ENCODE measurements at places on chromosomes 1 and 21.
A peak's percentile ranks its signal among the peaks of the same experiment; 100 is the strongest.

GRCh38 chr1:93844262-93845045, 34.6 kb downstream of the DNTTIP2 start:
- peak; percentile 81 for DNase-seq

DNA sequence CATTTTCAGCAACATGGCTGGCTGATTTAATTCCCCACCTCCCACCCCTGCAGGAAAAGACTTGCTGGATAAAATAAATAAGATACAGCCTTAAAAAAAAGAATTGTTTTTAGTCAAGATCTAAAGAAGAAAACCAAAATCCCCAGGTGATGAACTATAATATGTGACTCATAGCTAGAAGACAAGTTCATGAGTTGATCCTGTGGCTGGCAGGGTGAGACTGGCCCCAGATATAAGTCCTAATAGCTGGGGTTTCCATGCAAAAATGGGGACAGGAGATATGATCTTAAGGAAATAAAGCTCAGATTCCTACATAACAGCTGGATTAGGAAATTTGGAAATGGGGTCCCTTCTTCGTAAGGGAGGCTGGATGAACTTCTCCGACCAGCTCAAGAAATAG, 21.9 kb upstream of the RGSL1 start:
- DNase-seq = no peak

GRCh38 chr1:169072945-169073725, 33.4 kb upstream of the ATP1B1 start:
- no peak for DNase-seq

DNA sequence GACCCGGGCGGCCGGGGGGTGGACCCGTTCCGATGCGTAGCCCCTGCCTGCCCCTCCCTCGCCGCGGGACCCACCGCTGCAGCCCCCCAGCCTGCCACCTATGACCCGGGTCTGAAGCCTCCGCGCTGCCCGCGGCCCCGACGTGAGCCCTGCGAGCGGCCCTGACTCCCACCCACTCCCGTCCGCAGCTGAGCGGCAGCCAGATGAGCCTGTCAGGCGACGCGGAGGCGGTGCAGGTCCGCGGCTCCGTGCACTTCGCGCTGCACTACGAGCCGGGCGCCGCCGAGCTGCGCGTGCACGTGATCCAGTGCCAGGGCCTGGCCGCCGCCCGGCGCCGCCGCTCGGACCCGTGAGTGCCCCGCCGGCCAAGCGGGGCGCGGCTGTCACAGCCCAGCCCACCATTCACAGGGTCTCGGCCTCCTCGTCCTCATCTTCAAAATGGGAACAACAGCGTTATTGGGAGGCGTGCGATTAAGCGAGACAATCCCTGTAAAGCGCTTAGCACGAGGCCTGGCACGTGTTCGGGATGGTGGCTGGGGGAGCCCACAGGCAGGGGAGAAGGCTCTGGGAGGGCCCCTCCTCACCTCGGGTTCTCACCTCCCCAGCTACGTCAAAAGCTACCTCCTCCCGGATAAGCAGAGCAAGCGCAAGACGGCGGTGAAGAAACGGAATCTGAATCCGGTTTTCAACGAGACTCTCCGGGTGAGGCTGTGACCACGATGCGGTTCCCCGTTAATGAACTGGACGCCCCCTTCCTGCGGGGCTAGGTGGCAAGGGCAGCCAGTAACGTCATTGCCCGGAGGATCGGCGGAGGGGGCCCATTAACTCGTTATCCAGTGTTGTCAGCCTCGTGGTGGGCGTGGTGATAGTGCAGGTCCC, 8.2 kb downstream of the SYTL1 start:
- DNase-seq = peak; percentile 63

- no peak for DNase-seq
Observed at GRCh38 chr1:173122344-173122935, 71.7 kb upstream of the TNFSF18 start.

DNA sequence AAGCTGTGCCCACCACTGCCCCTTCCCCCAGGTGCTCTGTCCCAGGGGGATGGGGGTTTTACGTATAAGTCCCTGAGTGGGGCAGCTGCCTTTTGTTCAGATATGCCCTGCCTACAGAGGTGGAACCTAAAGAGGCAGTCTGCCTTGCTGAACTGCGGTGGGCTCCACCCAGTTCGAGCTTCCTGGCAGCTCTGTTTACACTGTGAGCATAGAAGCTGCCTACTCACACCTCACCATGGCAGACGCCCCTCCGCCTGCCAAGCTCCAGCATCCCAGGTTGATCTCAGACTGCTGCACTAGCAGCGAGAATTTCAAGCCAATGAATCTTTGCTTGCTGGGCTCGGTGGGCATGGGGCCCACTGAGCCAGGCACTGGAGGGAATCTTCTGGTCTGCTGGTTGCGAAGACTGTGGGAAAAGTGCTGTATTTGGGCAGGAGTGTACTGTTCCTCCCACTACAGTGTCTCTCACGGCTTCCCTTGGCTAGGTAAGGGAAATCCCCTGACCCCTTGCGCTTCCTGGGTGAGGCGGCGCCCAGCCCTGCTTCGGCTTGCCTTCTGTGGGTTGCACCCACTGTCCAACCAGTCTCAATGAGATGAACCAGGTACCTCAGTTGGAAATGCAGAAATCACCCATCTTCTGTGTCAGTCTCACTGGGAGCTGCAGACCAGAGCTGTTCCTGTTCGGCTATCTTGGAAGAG, 17.6 kb upstream of the RWDD3 start:
- no peak for DNase-seq

DNA sequence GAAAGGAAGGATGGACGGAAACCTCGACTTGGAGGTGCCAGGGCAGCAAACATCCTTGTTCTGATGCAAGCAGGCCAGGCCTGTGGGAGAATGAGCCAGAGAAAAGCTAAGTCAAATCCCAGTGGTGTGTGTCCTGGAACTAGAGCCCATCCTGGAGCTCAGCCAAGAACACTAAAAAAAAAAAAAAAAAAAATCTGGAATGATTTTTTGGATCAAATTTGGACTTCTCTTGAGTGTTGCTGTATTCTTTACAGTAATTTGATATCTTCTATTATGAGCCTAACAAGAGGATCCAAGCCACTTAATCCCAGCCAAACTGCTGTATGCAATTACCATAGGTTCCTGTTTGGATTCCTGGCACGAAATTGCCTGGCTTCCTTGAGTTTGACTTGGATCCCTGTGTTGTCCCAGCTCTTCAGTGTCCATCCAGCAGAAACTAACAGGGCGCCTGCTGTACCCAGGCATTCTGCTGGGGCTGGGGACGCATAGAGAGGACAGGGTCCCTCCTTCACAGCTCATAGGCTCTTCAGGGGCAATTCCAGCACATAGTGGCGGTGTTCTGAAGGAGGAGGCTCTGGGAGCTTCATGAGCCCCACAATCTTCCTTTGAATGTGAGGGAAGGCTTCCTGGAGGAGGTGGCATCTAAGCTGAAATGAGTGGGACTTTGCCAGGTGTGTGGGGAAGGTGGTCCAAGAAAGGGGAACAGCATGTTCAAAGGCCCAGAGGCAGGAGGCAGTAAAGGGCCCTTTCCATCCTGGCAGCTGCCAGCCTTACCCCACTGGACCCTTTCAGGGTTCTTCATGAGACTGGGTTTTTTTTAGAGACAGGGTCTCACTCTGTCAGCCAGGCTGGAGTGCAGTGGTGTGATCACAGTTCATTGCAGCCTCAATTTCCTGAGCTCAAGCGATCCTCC, 24.7 kb downstream of the EPHX1 start:
- peak; percentile 53 for DNase-seq

DNA sequence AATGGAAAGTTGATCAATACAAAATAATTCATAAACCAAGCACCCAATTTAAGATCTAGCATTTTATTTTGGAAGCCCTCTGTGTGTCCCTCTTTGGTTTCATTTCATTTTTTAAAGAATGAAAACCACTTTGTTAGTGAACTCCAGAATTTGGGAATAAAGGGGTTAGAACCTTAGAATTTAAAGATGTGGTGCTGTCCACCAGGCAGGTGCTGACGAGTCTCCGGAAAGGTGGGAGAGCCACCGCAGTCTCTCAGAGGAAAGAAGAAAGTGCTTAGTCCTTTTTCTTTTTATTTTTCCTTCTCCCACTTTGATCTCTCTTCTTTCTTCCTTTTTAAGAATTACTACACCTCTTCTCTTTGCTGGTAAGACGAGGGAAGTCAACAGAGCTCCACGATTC, 20.5 kb upstream of the HIVEP3 start:
- no peak for DNase-seq

Measured in fibroblast of skin of back (primary cell).